Activated T-cell treated with anti-CD3 and anti-CD28 coated beads, Interleukin-2, amount 50 U/mL, for 72 hours (primary cell): ENCODE measurements at places on chromosomes 7 and 10. TPM values are rescaled to one million over a fixed set of nuclear protein-coding genes. Genes with fewer than 3 reads are reported as not detected.

DNA sequence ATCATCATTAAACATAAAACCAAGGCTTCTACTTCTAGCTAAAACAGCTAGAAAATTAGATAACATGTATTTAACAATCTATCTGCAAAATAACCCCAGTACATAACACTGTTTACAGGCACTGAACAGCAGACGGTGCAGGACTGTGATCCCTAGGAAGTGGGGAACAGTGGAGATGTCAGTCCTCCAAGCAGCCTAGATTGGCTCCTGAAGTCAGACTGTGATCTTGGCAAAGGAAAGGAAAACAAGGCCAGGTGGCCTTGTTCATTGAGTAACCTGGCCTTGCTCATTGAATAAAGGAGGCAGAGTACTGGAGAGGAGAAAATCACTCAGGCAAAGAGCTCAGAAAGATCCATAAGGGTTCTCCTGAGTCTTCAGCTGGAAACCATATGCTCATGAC is 77.7 kb upstream of the DIP2C start:
- no peak for DNase-seq
- H3K4me1 ChIP-seq, result no peaks in the 10 kb centered on the region
- peaks cover 4% of the 10 kb centered on the region for H3K27me3 ChIP-seq
- H3K4me3 ChIP-seq, result no peak overlapping the region

DNA sequence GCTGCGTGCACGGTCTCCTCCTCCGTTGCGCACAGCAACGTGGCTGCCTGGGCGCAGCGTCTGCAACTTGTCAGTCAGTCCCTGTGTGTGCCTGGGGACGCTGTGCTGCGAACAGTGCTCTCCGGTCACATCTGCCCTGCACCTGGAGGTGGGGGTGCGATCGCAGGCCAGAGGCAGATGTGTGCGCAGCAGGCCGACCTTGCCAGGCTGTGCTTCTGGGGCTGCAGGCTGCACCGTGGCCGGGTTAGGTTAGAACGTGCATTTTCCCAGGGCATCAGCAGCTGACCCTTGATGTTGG is 8.2 kb upstream of the GET4 start:
- H3K27me3 ChIP-seq, result no peaks in the 10 kb centered on the region
- peaks cover 9% of the 10 kb centered on the region for H3K36me3 ChIP-seq
- no peak for DNase-seq

DNA sequence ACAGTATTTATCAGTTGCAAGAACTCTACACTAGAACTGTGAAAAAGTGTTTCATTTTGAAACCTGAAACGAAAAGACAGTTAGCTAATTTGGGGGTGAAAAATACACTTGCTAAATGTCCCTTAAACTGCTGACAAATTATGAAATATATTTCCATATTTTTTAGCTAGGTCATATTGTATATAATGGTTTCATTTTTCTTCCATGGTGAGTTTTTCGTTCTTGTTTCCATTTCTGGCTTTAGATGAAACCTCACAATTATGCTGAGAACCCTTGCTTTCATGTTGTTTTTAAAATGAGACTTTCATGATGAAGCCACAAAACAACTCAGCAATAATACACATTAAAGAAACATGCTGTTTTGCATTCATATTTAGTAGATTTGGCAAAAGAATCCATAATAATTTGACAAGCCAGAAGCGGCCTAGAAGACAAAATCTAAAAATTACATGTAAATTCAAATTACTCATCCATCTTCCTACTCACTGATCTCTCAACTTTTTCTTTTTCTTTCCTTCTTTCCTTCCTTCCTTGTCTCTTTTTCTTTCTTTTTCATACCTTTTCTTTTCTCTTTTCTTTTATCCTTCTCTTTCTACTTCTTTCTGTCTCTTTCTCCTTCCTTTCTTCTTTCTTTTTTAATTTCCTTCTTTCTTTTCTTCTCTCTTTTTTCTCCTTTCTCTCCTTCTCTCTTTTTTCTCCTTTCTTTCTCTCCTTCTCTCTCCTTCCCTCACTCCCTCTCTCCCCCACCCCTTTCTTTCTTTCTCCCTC is 46.5 kb upstream of the ITGB8 start:
- H3K27me3 ChIP-seq, result no peaks in the 10 kb centered on the region
- DNase-seq, result no peak
- peak overlapping the region; percentile 75 for H3K27ac ChIP-seq
- H3K36me3 ChIP-seq, result no peaks in the 10 kb centered on the region
- no peak overlapping the region for H3K4me3 ChIP-seq

GRCh38 chr10:34017281-34017680 is 682.8 kb upstream of the NRP1 start:
- DNase-seq, result no peak
- no peaks in the 10 kb centered on the region for H3K4me1 ChIP-seq
- H3K27me3 ChIP-seq, result peaks cover 17% of the 10 kb centered on the region
- H3K36me3 ChIP-seq, result no peaks in the 10 kb centered on the region

GRCh38 chr10:35375091-35375765 is 38.9 kb downstream of the CCNY start:
- H3K4me3 ChIP-seq, result no peak overlapping the region
- peak overlapping the region; percentile 70 for H3K27ac ChIP-seq
- no peaks in the 10 kb centered on the region for H3K27me3 ChIP-seq
- DNase-seq, result no peak

DNA sequence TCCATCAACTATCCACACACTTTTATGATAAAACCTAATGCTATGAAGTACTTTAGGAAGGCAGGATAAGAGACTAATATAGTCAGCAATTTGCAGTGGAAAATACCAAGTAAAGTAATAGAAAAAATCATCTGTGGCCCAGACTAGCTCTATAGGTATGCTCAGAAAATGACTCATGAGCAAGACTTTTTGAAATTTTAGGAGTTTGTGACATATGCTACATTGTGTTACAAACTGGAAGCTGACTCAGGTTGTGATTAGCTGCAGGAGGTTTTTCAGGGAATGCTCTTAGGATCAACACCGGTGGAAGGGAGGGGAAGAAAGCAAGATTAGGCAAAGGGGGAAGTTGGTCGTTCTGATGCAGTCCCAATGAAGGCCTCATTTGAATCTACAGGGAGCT is 56.1 kb downstream of the FEZF1 start:
- H3K27ac ChIP-seq, result no peak overlapping the region
- H3K27me3 ChIP-seq, result no peaks in the 10 kb centered on the region
- H3K36me3 ChIP-seq, result no peaks in the 10 kb centered on the region
- no peaks in the 10 kb centered on the region for H3K4me1 ChIP-seq
- H3K4me3 ChIP-seq, result no peak overlapping the region

GRCh38 chr10:49382826-49383225 is 13.1 kb downstream of the DRGX start:
- DNase-seq, result no peak
- no peak overlapping the region for H3K4me3 ChIP-seq
- no peaks in the 10 kb centered on the region for H3K4me1 ChIP-seq
- no peaks in the 10 kb centered on the region for H3K27me3 ChIP-seq

DNA sequence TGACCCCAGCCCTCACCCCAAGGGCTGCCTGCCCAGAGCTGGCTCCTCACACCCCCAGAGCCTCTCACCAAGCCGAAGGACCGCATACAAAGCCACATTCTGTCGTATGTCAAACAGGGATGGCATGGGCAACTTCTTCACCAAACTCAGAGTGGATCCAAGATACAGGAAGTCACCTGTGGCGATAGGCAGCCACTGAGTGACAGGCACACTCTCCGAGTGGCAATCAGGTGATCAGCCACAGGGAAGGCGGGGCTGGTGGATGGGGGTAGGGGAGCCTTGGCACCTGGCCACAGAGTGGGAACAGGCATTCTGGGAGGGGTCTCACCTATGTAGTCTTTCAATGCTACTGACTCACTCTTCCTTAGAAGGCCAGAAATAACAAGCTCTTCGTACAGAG is 7.1 kb upstream of the ASB10 start:
- peaks cover 9% of the 10 kb centered on the region for H3K27me3 ChIP-seq
- no peaks in the 10 kb centered on the region for H3K4me1 ChIP-seq
- DNase-seq, result no peak
- H3K4me3 ChIP-seq, result no peak overlapping the region
- H3K36me3 ChIP-seq, result no peaks in the 10 kb centered on the region

The NPC1L1 gene
- total RNA-seq, result 0.12 TPM

The ENKUR gene
- not detected for total RNA-seq

The OR2A5 gene
- total RNA-seq, result not detected

The EPHB6 gene
- total RNA-seq, result 13.6 TPM

The TFAM gene
- 72.4 TPM for total RNA-seq

The VSTM4 gene
- total RNA-seq, result 0.25 TPM
